Renal pelvis (tissue), 12 donors: ENCODE measurements at places on chromosomes 3 and 15. TPM values are rescaled to one million over a fixed set of nuclear protein-coding genes. Genes with fewer than 3 reads are reported as not detected.

GRCh38 chr3:27746838-27747237, 24.7 kb upstream of the EOMES start:
- no peak for DNase-seq

The RTP1 gene
- polyA plus RNA-seq = not detected

- DNase-seq = no peak
Observed at GRCh38 chr3:46318207-46318927, 35.5 kb upstream of the CCR2 start.

DNA sequence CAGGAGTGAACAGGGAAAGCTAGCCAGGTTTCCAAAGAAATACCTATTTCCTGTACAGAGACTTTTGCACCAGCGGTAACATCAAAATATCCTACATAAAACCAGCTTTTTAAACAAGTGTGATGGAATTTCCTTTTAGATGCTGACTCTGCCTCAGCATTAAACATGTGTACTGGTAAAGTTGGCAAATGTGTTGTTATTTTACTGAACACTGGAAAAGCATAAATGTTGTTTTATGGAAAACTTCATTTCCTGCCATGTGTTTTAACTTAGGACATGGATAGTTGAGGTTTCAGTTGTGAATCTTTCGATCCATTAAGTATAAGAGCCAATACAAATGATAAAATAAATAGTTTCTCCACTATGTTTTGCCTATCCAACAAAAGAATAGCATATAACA, 15.7 kb downstream of the OXNAD1 start:
- DNase-seq = no peak

The FGF7 gene
- polyA plus RNA-seq = 12.0 TPM

DNA sequence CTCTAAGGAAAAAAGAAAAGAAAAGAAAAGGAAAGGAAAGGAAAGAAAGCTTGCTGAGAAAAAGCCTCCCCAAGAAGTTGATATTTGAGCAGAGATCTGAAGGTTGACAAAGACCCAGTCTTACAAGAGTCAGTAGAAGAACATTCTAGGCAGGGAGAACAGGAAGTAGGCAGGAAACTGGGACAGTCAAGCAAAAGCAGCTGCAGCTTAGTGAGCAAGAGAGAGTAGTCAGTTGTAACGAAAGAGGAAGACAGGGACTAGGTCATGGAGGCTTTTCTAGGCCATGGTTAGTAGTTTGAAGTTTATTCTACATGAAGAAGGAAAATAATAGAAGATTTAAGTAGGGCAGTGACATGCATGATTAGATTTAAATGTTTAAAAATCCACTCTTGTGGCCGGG, 31.8 kb upstream of the KLHL6 start:
- DNase-seq = no peak

- no peak for DNase-seq
Observed at GRCh38 chr3:46196261-46196957, 11.7 kb downstream of the CCR1 start.

- DNase-seq = peak; percentile 55
Observed at GRCh38 chr3:139934613-139935015, 371 bp upstream of the CLSTN2 start.

The TM6SF1 gene
- 2.0 TPM for polyA plus RNA-seq
